Stimulated activated CD4-positive, alpha-beta T cell treated with anti-CD3 and anti-CD28 coated beads, Interleukin-12 subunit alpha, Interleukin-12 subunit beta, amount 100 ng/mL, for 24 hours (primary cell): ENCODE measurements at places on chromosomes 11 and 22.

GRCh38 chr11:109658190-109658589 lies 236.2 kb downstream of the C11orf87 start:
- no peak for DNase-seq

GRCh38 chr11:75351541-75351790 lies at the start of gene ARRB1:
ARRB1 (minus strand) TSS chr11:75351661; CDS start chr11:75351607, 54 bp downstream.
- DNase-seq: no peak

DNA sequence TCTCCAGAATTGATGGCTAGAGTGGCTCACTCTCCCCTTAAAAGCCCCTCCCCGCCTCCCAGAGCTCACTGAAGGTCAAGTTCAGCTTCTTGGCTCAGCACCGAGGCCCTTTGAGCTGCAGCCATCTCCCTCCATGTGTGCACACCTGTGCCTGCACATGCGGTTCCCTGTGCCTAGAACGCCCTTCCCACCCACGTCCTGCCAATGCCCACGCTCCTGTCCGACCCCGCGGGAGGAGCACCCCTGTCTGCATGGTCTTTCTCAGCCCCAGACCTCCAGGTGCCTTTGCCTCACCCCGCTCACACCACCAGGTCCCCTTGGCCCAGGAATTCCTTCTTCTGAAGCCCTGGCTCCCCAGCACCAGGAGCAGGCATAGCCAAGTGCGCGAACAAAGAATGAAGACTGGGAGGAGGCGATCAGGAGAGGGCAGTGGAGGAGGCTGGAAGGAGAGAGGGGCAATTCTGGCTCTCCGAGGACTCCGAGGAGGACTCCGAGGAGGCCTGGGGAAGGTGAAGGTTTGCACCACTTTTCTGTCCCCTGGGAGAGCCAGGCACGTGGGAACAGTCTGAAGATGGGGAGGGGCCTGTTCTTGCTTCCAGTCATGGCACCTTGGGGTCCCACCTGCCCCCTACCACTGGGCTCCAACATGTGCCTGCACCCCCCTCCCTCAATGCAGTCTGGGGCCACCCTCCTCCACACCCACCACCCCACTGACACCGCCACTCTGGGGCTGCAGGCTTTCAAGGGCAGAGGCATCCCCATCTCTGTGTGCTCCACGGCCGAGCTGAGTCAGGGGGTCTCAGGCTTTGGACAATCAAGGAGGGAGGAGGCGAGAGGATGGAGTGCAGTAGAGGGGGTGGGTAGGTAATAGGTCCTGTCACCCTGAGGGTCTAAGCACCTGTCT lies 17.7 kb downstream of the IGF2 start:
- no peak for DNase-seq

DNA sequence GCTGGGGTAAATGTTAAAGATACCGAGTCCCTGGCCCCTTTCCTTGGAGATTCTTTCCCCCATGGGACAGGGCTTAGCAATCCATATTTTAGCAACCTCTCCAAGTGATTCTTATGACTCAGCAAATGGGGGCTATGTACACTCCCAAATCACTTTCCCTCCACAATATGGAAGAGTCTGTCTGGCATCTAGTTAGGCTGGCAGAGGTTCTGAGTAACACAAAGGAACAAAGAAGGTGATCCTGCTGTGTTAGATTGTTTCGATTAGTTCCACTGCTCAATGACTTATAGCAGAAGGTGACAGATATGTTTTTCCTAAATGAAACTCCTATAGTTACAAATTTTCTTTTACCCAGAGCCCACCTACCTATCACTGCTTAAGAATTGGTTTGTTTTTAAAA lies 154.0 kb upstream of the SYT13 start:
- DNase-seq: no peak

DNA sequence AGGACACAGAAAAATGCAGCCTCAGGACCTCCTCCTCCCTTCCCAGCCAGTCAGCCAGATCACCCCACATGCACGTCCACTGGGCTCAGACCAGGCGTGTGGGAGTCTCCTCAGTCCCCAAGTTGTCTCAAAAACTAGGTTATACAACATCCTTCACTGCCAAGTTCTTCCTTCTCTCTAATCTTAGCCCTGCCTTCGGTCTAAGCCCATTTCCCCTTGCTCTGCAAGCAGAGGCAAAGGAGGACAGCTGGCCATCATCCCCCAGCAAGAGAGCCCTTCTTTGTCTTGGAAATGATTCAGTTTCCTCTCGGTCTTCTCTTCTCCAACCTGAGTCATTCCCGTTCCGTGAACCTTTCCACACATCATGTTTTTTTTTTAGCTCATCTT lies 14.0 kb upstream of the NRGN start:
- no peak for DNase-seq

DNA sequence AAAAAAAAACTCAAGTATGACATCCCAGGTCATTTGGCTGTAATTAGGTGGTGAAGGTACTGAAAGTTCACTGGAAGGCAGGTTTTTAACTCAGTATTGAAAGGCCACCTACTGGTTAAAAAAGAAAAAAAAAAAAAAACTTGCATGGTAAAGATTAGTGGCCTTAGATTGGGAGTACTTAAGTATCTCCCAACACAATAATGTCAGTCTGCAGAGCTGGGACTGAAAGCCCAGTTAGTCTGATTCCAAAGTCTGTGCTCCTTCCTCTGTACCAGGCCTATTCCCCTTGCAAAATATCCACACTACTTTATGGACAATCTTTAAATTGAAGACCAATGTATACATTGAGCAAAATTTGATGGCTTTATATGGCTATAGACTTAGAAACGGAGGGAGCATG lies 85.5 kb downstream of the NOX4 start:
- no peak for DNase-seq

DNA sequence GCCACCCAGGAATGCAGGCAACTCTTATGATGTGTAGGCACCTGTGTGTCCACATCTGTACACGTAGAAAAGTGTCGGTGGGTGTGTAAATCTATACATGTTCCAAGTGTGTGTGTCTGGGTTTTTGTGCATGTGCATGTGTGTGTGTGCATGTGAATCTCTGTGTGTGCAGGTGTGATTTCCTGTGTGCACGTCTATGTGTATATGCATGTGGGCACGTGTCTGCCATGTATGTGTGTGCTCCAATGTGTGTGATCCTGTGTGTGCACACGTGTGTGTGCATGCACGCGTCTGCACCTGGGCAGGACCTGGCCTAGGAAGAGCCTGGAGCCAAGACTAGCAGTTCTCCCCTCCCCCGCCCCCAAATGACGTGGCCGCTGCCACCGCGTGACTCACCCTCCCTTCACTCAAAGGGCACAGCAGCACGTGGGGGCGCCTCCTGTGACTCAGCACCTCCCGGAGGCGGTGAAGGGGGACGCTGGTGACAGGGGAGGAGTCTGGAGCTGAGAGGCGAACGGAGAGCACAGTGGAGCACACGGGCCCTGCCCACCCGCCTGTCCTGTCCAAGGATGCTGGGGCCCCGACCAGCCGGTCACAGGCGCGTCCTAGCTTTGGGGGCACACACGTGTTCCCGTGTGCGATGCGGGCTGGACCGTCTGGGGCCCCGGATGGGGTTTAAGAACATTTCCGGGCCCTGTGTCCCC lies 10.1 kb downstream of the PIM3 start:
- DNase-seq: peak; percentile 91
